ENCODE measurements at places on chromosomes 2 and 18. TPM values are rescaled to one million over a fixed set of nuclear protein-coding genes. Genes with fewer than 3 reads are reported as not detected.

- peak; percentile 29 for DNase-seq
- H3K4me1 ChIP-seq: no peaks in the 10 kb centered on the region
- no peak overlapping the region for H3K27ac ChIP-seq
- H3K27me3 ChIP-seq: no peaks in the 10 kb centered on the region
- no peak overlapping the region for H3K4me3 ChIP-seq
- H3K36me3 ChIP-seq: no peaks in the 10 kb centered on the region
Measured at GRCh38 chr2:149430743-149431736, 100.7 kb downstream of the LYPD6 start.

- H3K27me3 ChIP-seq: peaks cover 56% of the 10 kb centered on the region
- DNase-seq: no peak
- no peaks in the 10 kb centered on the region for H3K4me1 ChIP-seq
Measured at GRCh38 chr2:128560718-128561117, 242.1 kb upstream of the HS6ST1 start.

The UGT1A1 gene
- not detected for total RNA-seq

- no peaks in the 10 kb centered on the region for H3K36me3 ChIP-seq
- no peaks in the 10 kb centered on the region for H3K4me1 ChIP-seq
Measured at GRCh38 chr2:139790807-139791752, 1010.9 kb upstream of the NXPH2 start.

GRCh38 chr2:142052220-142052863, 78.5 kb downstream of the LRP1B start:
- peaks cover 14% of the 10 kb centered on the region for H3K4me1 ChIP-seq
- no peaks in the 10 kb centered on the region for H3K36me3 ChIP-seq
- peak; percentile 40 for DNase-seq
- no peak overlapping the region for H3K4me3 ChIP-seq
- no peaks in the 10 kb centered on the region for H3K27me3 ChIP-seq
- no peak overlapping the region for H3K27ac ChIP-seq

The GALR1 gene
- not detected for total RNA-seq

The ERICH2 gene
- total RNA-seq: 1.4 TPM

DNA sequence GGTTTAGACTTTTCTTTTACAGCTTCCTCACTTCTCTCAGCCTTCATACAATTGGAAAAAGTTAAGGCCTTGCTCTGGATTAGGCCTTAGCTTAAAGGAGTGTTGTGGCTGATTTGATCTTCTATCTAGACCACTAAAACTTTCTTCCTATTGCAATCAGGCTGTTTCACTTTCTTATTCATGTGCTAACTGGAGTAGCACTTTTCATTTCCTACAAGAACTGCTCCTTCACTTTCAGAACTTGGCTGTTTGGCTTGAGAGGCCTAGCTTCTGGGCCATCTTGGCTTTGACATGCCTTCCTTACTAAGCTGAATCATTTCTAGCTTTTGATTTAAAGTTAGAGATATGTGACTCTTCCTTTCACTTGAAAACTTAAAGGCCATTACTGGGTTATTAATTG, 114.3 kb downstream of the ARHGEF4 start:
- H3K27me3 ChIP-seq: no peaks in the 10 kb centered on the region
- no peak for DNase-seq
- H3K4me3 ChIP-seq: no peak overlapping the region
- no peak overlapping the region for H3K27ac ChIP-seq
- no peaks in the 10 kb centered on the region for H3K4me1 ChIP-seq

The LINC00305 gene
- not detected for total RNA-seq

The AQP4 gene
- total RNA-seq: not detected

DNA sequence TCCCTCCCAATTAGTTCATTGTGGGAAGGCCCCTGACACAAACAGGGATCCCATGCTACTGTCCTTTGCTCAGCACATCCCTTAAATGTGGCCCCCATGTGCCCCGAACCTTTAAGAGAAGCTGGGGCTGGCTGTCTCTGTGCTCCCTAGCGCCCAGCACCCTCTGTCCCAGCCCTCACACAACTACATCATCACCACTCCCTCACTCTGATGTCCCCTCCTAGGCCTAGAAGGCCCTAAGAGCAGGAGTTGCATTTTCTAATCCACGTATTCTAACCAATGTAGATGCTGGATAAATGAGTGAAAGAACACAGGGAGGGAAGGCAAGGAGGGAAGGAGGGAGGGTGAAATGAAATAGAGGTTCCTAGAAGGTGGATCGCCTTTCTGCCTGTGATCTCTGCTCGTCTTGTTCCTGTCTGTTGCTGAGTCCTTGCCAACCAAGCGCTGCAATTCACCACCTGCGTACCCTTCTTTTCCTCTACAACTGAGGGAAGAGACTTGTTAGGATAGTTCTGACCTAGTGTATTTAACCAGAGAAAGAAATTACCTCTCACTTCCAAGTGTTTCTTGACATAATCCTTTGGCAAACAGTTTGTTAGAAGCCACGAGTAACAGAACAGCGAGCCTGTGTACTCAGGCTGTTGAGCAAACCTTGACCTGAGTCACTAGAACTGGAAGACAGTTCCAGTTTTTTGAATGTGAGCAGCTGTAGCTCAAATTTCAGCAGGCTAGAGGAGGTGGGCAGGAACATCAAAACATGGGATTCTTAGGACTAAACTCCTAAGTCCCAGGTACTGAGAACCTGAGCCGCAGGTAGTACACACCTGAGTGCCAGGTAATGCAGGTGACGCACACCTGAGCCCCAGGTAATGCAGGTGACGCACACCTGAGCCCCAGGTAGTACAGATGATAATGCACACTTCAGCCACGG, 181.5 kb upstream of the ID2 start:
- H3K4me1 ChIP-seq: peaks cover 22% of the 10 kb centered on the region
- peak overlapping the region; percentile 18 for H3K4me3 ChIP-seq
- H3K36me3 ChIP-seq: no peaks in the 10 kb centered on the region
- peak overlapping the region; percentile 42 for H3K27ac ChIP-seq
- H3K27me3 ChIP-seq: no peaks in the 10 kb centered on the region
- DNase-seq: peak; percentile 80

The CDH20 gene
- not detected for total RNA-seq

DNA sequence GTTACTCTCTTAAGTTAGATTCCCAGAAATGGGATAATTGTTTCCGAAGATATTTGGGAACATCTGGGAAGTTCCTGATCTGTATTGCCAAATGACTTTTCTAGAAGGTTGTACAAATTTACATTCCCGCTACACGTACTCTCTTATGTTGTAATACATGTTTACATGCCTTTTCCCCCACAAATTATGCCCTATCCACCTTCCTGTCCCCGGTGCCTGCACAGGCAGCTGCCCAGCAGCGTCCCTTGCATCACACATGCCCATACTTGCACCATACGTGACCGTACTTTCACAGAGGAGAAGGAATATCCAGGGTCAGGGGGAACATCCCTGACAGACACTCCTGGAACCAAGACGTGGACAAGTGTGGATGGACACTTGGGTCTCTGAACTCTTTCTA, 24.2 kb upstream of the KLF11 start:
- no peak overlapping the region for H3K27ac ChIP-seq
- no peak overlapping the region for H3K4me3 ChIP-seq
- no peak for DNase-seq
- H3K4me1 ChIP-seq: no peaks in the 10 kb centered on the region

DNA sequence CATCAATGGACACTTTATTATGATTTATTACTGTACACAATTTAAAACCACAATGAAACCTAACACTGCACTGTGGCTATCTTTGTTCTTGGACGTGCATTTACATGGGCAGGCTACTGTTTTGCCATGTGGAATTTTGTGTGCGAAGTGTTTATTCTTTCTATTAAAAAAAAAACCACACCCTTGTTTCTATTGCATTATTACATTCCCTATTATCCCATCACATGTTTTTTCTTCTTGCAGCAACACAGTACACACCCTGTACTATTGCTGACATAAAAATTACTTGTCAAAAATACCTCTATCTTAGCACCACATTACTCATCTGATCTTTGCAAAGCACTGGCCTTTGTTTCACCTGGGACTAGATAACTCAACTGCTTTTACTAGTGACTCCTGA, 1.5 kb downstream of the RNF152 start:
- H3K4me3 ChIP-seq: no peak overlapping the region
- peaks cover 13% of the 10 kb centered on the region for H3K4me1 ChIP-seq
- no peak overlapping the region for H3K27ac ChIP-seq
- H3K27me3 ChIP-seq: no peaks in the 10 kb centered on the region

DNA sequence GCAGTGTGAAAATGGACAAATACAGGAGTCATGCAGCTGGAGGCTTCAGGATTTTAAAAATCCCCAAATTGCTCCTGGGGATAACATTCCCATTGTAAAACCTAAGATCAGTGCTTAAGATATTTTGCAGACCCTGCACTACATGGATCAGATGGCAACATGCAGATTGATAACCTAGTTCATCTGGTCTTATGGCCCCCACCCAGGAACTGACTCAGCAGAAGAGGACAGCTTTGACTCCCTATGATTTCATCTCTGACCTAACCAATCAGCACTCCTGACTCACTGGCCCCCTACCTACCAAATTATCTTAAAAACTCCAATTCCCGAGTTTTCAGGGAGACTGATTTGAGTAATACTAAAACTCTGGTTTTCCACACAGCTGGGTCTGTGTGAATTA, 20.0 kb downstream of the SRBD1 start:
- H3K27ac ChIP-seq: no peak overlapping the region
- no peak overlapping the region for H3K4me3 ChIP-seq
- H3K27me3 ChIP-seq: no peaks in the 10 kb centered on the region
- no peak for DNase-seq

DNA sequence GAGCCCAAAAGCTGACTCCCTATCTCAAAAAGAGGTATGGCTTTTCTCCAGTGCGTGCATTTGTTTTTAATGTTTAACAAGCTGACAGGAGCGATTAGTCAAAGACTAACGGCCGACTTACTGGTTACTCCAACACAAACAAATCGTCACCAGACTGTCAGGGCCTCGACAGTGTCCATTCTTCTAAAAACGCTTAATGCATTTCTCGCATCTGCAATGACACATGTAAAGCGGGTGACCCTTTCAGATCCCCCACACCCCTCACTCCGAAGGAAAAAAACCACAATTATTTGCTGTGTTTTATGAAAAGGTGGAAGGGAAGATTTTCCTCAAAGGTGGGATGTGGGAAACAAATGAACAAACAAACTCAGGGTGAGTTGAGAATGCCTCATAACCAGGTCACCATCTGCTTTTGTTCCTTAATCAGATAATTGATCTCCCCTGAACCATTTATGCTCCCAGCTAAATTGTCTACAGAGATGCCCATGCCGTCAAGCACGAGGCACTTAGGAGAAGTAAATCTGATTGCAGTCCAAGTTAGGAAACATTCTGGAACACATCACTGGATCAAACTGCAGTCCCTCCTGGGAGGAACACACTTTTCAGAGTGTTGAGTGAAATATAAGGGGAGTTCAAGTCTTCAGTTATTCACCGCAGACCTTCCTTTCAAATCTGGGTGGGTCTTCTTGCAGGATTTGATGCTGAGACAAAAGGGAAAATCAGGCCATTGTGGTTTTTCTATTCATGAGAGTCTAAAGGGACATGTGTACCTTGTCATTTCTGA, 340.8 kb downstream of the CMPK2 start:
- no peaks in the 10 kb centered on the region for H3K36me3 ChIP-seq
- H3K4me3 ChIP-seq: no peak overlapping the region
- H3K4me1 ChIP-seq: no peaks in the 10 kb centered on the region
- H3K27me3 ChIP-seq: peaks cover 33% of the 10 kb centered on the region
- peak; percentile 12 for DNase-seq

GRCh38 chr18:22550861-22551260, 133.1 kb upstream of the CTAGE1 start:
- no peaks in the 10 kb centered on the region for H3K36me3 ChIP-seq
- no peaks in the 10 kb centered on the region for H3K27me3 ChIP-seq
- DNase-seq: no peak
- peaks cover 38% of the 10 kb centered on the region for H3K4me1 ChIP-seq
- H3K27ac ChIP-seq: peak overlapping the region; percentile 96
- H3K4me3 ChIP-seq: no peak overlapping the region

DNA sequence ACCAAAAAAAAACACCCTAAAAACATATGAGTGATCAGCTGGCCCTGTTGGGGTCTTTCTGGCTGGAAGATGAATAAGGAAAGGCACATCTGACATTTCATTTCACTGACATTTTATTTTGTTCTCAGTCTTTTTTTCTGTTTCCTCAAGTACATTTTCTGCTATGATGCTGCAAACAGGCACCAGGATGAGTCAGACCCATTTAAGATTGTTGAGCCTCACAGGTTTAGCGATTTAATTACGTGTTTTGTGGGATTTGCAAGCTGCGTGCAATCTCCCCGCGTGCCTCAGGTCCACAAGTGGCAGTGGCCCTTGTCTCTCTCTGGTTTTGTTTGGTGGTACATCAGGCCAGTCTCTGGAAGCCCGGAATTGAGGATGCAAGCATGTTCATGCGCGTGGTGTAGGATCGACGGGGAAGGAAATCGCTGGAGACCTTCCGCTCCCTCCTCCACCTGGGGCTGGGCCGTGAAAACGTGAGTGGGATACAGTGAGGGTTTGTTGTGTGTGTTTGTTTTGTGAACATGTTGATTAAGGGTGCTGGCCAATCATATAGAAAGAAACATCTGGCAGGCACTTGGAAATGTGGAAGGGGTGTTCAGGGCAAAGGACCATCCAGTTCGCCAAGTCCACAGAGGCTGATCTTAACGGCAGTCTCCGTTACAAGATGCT, 120.2 kb upstream of the ZNF516 start:
- H3K4me1 ChIP-seq: no peaks in the 10 kb centered on the region
- H3K4me3 ChIP-seq: no peak overlapping the region
- peaks cover 75% of the 10 kb centered on the region for H3K27me3 ChIP-seq

The SLC4A3 gene
- 11.6 TPM for total RNA-seq

- no peak for DNase-seq
- H3K36me3 ChIP-seq: no peaks in the 10 kb centered on the region
- no peak overlapping the region for H3K4me3 ChIP-seq
- H3K27me3 ChIP-seq: no peaks in the 10 kb centered on the region
- H3K27ac ChIP-seq: no peak overlapping the region
Measured at GRCh38 chr18:56003720-56004088, 415.7 kb upstream of the TCF4 start.

The ST3GAL5 gene
- 0.87 TPM for total RNA-seq

The HOXD4 gene
- 1.8 TPM for total RNA-seq

DNA sequence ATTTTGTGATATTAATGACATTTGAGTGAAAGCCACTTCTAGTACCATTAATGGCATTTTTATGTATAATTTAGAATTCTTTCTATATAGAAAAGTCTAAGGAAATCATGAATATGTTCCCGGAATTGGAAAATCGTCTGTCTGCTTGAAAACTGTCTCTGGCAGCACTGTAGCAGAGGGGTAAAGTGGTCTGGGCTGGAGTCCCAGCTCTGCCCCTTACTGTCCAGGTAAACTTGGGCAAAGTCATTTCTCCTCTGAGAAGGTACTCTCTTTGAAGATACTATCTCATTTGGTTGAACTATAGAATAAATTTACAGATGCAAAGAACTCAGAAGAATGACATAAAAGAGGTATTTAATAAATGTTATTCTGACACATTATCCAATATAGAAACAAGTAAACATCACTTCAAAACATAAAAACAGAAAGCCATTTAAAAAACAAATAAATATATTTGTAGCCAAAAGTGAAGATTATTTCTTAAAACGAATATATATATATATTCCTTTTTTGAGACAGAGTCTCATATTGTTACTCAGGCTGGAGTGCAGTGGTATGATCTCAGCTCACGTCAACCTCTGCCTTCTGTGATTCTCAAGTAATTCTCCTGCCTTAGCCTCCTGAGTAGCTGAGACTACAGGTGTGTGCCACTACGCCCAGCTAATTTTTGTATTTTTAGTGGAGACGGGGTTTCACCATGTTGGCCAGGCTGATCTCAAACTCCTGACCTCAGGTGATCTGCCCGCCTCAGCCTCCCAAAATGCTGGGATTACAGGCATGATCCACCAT, 149.8 kb upstream of the ITGA4 start:
- H3K4me3 ChIP-seq: no peak overlapping the region
- no peak overlapping the region for H3K27ac ChIP-seq
- no peaks in the 10 kb centered on the region for H3K36me3 ChIP-seq
